ENCODE measurements at places on chromosomes 2 and 18. TPM values are rescaled to one million over a fixed set of nuclear protein-coding genes. Genes with fewer than 3 reads are reported as not detected.

SNED1 gene
- 3.8 TPM for total RNA-seq

MROH2A gene
- not detected for total RNA-seq

SERPINB4 gene
- not detected for total RNA-seq

ARHGAP28 gene
- total RNA-seq, result not detected

- no peak for DNase-seq
Observed at GRCh38 chr2:185979546-185980071, 241.0 kb downstream of the FSIP2 start.

DNA sequence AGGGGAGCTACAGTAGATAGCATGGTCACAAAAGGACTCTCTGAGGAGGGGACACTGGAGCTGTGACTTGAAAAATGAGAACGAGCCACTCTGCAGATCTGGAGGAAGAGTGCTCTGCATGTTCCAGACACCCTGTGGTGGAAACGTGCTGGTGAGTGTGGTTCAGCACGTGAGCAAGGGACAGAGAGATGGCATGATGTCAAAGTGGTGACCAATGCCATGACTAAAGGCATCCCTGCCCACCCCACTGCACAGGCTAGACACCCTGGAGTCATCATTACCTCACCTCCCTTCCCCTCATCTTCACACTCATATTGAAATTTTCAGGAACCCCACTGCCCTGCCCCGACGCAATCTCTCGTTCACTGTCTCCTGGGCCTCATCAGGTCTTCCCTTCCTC lies 56.5 kb downstream of the SLC4A5 start:
- DNase-seq, result peak; percentile 44

GRCh38 chr2:85698184-85698879 lies 4.2 kb downstream of the GNLY start:
- DNase-seq, result no peak

DNA sequence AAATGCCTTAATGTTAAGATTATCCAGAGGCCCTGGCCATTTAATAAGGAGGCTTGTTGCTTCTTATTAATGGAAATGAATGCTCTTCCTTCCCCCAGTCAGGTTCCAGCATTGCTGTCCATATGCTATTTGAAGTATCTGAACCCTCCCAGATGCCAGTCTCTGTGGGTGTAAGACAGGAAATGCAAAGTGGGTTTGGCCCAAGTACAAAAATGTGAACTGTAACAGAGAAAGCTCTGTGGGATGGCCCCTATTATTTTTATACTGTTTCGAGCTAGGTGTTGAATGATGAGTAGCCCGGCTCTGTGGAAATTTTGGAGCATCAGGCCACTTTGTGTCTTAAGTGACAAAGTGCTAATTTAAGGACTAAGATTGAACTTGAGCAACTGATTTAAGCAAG lies 141.0 kb downstream of the UXS1 start:
- DNase-seq, result no peak

GRCh38 chr18:6979954-6980353 lies 137.6 kb downstream of the LAMA1 start:
- DNase-seq, result no peak

- no peak for DNase-seq
Observed at GRCh38 chr18:63467699-63468098, 9.1 kb upstream of the SERPINB5 start.

DNA sequence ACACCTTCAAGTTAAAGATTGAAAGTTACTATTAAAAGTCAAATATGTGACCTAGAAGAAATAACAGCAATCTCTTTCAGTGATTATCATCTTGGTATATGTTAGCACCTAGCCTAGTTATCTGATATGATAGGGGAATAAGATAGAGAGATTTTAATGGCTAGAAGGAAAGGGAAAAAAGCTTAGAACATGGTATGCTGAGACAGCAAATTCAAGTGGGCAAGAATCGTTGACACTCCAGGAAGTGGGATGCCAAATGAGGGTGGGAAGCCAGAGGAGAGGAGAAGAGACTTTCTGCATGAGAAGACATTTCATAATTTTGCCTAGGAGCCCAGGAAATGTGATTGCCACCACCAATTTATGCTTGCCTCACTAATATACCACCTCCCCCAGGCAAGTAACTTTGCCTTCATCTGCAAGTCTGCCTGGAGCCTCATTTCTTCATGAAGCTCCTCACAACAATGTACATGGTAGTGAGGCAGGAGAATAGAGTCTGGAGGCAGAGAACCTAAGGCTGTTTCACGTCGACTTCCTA lies 504.9 kb downstream of the TNS1 start:
- no peak for DNase-seq

GRCh38 chr18:13320891-13321425 lies 102.4 kb downstream of the LDLRAD4 start:
- no peak for DNase-seq

DNA sequence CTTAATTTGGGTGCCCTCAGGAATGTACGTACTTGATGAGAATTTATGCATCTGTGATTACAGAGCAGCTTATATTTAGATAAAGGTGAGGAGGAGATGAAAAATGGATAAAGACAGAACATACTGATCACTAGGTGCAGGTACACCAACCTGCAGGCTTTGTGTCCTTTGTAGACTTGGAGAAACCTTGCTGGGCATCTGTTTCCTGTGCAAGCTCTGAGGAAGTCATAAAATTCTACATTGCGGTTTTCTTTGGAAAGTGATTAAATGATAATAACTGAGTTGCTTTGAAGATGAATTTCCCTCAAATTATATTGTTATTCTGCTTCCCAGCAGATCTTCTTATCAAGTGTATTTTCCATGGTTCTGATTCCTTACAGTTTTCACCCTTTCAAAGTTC lies 7.7 kb downstream of the RAB27B start:
- no peak for DNase-seq

GRCh38 chr2:24423095-24423494 lies 62.8 kb upstream of the ITSN2 start:
- no peak for DNase-seq

DNA sequence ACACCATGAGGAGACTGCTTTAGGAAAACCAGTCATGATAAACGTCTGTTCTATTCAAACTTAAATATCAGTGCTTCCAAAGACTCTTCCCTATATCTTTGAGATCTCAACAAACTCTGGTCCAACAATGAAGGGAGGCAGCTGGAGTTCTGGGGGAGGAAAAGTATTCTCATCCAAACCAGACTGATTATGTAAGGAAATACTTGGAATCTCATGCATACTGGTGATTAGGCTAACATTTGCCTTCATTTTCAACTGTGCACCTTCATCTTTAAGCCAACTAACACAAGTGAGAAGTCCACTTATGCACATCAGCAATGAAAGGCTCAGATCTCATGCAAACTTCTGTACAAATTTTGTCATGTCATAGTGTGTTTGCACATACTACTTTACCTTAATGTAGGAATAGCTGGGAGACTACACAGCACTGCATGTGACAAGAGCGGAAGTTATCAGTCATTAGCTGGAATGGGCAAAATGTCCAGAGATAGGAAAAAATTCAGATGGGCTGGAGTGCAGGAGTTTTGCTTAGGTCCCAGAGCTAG lies 67.5 kb upstream of the STK17B start:
- DNase-seq, result no peak

GRCh38 chr2:53356291-53356905 lies 411.2 kb upstream of the CHAC2 start:
- DNase-seq, result no peak

DNA sequence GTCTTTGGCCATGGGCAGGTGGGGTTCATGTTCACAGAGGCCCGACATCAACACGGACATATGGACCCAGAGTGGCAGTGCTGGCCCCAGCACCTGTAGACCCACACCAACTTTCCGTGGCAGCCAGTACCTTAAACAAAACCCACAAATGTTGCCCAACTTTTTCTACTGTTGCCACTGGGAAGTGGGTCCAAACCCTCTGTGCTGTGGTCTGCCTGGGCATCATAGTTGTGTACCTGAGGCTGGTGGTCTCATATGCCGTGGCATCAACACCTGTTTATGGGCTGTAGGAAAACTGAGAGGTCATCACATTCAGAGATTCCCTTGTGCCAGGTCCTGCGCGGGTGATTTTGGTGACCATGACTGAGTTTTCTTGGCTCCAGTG lies 79.9 kb downstream of the SH3RF3 start:
- no peak for DNase-seq

GRCh38 chr18:48072428-48073204 lies 142.2 kb upstream of the SMAD2 start:
- DNase-seq, result no peak

Data from activated CD4-positive, alpha-beta memory T cell treated with anti-CD3 and anti-CD28 coated beads for 36 hours (primary cell).